Caudate nucleus (tissue), 63 donors: ENCODE measurements at places on chromosomes 2 and 18.

- DNase-seq = no peak
These were observed 4.2 kb downstream of the STAT1 start for GRCh38 chr2:191009541-191010374.

DNA sequence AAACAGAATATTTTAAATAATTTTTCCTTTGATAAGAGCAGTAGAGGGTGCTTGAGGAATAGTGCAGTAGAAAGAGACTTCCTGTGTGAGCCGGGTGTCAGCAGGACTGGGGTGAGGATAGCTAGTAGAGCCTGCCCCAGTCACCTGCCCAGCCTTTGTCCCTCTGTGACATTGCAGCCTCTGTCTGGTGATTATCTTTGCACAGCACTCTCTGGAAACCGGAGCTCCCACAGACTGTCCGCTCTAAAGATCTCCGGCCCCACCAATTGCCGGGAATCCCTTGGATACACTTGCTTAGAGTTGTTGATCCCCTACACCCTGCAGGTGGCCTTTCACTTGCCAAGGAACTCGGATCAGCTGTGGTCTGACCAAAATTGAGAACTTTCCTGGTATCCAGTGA is 1081.3 kb upstream of the TMEFF2 start:
- no peak for DNase-seq

- DNase-seq = no peak
These were observed 53.5 kb downstream of the E2F6 start for GRCh38 chr2:11412449-11412810.

GRCh38 chr2:74146929-74147726 is 584 bp downstream of the BOLA3 start:
- no peak for DNase-seq

DNA sequence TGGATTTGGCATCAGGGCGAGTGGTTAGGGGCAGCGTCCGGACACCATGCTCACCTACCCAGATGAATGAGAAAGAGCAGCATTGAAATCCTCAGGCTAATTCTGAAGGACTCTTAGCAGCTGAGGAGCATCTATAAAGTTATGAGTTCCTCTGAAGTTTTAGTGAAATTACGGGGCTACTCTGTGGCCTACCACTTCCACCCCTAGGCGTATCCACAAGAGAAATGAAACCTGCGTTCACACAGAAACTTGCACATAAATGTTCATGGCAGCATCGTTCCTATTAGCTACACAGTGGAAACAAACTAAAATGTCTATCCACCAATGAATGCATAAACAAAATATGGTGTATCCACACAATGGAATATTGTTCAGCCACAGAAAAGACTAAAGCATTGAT is 98.0 kb downstream of the GBX2 start:
- no peak for DNase-seq

DNA sequence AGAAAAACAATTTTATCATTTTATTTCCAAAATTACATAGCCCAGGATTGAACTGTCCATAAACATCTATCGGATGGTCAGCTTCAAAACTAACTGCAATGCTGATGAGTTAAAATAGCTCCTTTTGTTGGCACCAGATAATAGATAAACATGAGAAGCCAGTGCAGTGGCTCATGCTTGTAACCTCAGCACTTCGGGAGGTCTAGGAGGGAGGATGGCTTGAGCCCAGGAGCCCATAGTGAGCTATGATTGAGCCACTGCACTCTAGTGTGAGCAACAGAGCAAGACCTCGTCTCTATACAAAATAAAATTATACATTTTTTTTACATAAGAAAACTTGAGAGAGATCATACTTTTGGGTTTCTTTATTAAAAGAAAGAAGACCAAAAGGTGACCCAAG is 34.6 kb upstream of the IMPA2 start:
- DNase-seq = no peak

GRCh38 chr2:187718092-187718491 is 163.9 kb upstream of the TFPI start:
- no peak for DNase-seq
